Fibroblast of gingiva (primary cell): ENCODE measurements at places on chromosomes 16 and 17.
A peak's percentile ranks its signal among the peaks of the same experiment; 100 is the strongest.

DNA sequence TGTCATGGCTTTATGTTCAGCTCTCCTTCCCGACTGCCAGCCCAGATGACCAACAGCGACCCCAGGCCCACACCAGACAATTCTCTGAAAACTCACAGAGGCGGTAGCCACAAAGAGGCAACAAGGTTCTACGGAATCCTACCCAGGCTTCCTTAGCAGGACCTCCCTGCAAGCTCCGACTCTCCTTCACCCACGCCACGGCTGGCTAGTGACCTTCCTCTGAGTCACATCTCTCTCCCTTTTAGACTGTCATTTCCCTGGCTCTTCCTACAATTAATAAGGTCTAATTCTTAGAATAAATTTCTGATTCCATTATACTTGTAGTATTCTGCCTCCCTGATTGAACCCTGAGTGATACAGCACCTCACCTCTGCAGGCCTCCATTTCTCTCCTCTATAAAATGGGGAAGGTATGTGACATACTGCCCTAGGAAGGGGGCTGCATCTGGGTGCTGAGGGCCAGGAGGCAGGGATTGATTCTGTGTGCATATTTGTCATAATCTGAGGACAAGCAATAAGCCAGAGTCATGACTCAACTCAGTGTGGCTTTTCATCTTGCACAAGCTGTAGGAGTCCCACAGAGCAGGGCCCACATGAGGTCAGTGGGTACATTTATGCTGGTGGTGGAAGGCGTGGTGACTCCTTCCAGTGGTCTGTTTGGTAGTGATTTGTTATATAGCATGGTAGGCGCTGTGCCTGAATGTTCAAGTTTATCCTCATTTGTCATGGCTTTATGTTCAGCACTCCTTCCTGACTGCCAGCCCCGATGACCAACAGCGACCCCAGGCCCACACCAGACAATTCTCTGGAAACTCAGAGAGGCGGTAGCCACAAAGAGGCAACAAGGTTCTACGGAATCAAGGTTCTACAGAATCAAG is 46.2 kb downstream of the SMPD3 start:
- peak; percentile 49 for DNase-seq

GRCh38 chr17:39357488-39357887 is 43.9 kb downstream of the FBXL20 start:
- peak; percentile 31 for DNase-seq

DNA sequence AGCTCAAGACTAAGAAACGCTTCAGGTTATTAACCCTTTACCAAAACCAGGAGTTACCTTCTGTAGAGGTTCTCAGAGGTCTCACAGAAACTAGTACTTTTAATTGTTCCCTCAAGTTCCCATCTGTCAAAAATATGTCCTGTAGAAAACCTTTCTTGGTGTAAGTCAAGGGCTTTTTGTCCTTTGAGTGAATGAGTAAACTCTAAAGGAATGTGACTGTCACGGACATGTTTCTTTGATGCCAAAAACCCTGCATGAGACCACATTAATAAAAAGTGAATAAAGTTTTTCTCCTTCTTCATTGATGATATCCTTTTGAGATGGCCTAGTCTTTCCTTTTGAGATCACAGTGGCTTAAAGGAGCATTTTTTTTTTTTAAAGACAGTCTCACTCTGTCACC is 102.9 kb downstream of the NLK start:
- no peak for DNase-seq

DNA sequence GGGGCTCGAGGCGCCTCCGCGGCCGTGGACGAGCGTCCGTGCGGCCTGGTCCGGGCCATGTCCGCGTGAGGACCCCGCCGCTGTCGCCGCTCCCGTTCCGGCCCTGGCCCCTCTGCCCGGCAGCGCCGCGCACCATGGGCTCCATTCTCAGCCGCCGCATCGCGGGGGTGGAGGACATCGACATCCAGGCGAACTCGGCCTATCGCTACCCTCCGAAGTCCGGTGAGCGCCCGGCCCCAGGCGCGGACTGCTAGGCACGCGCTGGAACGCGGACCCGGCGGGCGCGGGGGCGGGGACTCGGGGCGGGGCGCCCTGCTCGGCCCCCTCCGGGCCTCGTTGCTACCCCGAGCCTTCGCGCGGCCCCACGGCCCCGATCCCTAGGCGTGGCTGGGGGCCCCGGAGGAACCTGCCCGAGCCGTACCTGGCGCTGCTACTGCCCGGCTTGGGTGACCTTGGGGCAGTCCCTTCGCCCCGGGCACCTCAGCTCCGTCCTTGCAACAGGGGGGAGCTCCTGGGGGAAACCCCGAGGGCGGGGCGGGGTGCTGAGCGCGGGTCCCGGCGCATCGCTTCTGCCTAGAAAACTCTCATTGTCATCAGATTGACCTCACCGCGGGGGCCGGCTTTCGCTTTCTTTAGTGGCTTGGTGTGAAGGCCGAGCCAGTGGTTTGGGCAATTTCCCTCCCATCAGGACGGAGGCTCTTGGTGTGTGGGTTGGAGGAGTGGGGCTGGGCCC is 367 bp downstream of the MGRN1 start:
- peak; percentile 59 for DNase-seq

DNA sequence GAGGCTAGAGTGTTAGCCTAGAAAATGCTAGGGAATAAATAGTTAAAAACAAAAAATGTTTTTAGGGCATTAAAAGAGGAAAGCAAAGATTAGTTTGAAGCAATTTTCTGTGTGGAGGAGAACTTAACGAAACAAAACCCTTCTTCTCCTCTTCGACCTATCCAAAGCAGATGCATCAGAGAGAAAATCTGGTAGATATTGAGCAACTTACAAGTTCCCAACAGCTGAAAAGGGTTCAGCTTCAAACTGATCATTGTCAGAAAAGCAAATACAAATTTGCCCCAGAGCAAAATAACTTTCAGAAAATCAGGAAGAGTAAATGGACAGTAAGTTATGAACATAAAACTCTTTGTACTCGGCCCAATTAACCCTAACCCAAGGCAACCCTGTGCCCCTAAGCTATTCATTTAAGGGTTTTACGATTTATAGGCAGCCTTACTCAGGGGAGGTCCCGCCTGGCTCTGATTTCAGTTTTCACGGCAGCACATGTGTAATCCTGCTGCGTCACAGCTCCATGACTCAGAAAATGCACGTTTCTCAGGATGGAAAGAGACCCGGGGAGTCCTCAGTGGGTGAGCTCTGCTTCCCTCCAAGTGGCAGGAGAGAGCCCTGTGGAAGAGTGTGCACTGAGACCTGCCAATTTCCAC is 405.7 kb upstream of the SALL1 start:
- peak; percentile 88 for DNase-seq

DNA sequence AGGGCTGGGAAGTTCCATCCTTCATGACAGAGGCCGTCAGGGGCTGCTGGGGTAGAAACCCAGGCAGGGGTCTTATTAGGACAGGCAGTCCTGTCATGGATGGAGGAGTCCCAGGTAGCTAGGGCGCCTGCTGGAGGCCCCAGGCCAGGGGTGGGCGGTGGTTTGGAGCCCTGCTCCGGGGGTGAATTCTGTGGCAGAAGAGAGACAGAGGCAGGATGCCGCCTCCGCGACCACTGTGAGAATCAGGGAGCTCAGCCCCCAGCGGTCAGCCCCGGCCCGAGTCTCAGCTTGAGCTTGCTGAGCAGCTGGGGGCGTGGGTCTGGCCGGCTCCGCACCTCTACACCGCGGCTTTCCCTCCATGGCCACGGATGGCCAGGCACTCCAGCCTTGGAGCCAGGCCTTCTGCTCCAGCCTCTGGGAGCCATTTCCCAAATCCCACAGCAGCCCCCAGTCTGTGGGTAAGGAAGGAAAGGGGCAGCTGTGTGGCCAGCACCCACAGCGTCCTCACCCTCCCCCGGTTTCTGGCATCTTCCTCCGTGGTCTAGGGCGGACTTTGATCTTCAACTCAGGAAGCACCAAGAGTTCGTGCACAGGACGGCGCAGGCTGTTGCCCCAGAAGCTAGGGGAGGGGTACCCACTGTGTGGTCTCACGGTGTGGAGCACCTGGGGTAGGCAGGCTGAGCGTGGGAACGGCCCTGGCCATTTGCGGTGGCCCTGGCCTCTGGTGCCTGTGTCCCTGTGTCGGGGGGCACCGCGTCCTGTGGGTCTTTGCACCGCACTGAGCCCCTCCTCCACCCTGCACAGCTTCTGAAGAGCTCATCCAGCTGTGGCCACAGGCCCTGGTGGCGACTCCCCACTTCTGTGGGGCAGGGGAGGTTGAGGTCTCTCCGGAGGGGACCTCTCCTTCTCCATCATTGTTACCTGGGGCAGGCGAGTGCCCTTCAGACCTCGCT is 14.1 kb downstream of the CD7 start:
- no peak for DNase-seq

DNA sequence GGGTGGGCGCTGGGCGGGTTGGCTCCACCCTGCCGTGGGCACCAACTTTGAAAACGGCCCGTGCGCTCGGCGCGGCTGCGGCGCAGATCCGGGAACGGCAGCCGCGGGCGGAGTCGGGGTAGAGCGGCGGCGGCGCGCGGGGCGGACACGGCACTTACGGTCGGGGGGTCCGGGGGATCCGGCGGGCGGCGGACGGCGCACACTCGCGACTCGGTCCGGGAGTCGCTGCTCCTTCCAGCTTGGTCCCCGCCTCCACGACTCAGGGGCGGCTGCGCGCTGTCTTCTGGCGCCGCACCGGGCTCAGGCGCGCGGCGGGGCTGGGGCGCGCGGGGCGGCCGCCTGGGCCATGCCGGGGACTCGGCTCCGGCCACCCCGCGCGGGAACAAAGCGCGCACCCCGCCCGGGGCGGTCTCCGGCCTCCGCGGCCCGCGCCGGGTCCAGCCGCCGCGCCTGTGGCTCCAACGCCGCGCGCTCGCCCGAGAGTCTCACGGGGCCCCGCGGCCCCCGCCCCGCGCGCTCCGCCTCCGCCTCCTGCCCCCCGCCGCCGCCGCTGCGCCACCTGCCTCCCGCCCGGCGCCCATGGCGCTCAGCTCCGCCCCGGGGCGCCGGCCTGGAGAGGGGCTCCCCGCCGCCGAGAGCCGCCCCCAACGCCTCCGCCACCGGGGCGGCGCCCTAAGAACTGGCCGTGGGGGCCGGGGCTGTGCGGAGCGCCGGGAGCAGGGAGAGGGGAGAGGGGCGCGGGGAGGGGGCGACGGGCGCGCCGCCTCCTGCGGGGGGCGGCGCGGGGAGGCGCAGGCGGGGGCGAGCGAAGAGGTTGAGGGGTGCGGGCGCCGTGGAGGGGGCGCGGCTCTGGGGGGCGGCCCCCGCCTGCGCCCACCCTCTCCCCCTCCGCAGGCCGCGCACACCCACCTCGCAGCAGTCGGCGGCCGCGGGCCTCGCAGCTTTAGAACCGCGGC is 35.9 kb downstream of the CBFA2T3 start:
- no peak for DNase-seq

GRCh38 chr16:84617041-84617790 is 662 bp downstream of the COTL1 start:
- DNase-seq = no peak

DNA sequence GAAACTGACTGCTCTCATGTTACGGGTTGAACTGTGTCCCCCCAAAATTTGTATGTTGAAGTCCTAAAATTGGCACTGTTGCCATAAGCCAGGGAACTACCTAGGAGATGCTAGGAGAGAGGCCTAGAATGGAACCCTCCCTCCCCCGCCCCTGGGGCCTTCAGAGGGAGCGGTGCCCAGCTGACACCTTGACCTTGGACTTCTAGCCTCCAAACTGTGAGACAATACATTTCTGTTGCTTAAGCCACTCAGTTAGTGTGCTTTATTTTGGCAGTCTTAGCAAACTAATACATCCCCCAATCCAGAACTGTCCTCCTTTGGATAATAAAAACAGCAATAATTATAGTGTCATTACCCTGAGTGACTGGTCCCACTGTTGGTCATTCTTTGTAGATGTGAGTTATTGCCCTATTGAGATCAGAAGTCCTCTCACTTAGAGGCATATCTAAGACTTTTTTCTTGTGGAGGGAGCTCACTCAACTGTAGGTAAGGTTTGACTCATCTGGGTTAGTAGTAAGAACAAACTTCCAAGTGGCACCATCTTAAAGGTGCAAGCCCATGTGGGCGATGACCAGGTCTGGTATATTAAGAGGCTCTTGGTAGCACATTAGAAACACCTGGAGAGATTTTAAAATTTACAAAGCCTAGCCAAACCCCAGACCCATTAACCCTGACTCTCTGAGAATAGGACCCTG is 93.0 kb upstream of the HLF start:
- no peak for DNase-seq

DNA sequence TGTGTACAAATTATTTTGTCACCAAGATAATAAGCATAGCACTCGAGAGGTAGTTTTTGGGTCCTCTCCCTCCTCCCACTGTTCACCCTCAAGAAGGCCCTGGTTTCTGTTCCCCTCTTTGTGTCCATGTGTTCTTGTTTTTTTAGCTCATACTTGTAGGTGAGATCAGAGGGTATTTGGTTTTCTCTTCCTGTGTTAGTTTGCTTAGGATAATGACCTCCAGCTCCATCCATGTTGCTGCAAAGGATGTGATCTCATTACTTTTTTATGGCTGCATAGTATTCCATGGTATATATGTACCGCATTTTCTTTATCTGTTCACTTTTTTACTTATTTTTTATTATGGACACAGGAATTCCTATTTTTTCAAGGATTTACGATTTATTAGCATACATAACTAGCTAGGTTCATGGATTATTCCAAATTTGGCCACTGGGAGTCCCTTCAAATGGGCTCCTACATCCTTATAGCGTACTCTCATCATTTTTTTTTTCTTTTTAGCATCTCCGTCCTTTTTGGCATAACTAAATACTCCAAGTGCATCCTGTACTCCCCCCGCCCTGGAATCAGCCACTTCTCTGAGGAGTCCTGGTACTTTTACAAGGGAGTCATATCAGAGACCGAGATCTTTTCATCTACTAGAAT is 7.3 kb downstream of the TADA2A start:
- DNase-seq = no peak

GRCh38 chr17:39622380-39623006 is 4.3 kb upstream of the PPP1R1B start:
- no peak for DNase-seq

DNA sequence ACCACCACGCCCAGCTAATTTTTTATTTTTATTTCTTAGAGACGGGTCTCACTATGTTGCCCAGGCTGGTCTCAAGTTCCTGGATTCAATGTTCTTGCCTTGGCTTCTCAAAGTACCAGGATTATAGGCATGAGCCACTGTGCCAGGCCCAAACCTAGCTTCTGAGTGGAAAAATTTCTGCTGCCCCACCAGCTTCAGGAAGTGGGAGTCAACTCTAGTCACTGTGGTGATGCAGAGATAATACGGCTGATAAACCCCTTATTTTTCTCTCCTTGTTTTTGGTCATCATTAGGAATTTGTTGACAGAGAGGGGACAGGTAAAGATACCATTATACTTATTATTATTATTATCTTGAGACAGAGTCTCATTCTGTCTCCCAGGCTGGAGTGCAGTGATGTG is 27.8 kb upstream of the PHOSPHO1 start:
- no peak for DNase-seq

DNA sequence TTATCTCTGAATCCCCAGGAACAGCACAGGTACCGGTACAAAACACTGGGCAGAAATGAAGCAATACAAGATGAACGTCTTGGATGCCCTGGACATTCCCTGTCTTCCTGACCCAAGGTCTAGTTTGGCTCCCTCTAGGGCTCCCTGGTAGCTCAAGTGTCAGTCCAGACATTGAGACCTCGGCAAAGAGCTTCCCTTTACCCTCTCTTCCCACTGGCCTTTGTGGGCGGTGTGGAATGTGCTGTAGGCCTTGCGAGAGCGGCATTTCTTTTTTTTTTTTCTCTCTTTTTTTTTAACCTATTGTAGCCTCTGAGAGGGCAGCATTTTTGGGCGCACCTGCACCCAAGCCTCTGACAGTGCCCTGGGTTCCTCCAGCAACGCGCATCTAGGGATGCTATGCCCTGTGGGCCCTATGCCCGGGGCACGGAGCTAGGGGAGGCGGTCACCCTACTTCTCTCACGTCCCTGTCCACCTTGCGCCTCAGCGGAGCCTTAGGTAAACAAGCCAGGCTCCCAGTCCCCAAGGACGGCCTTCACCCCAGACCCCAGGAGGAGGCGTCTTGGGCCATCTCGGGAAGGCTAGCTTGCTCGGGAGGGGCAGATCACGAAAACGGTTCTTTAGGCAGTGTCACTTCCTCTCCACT is 1.2 kb upstream of the NFATC3 start:
- peak; percentile 68 for DNase-seq
